ENCODE measurements at places on chromosomes 12 and 14.

DNA sequence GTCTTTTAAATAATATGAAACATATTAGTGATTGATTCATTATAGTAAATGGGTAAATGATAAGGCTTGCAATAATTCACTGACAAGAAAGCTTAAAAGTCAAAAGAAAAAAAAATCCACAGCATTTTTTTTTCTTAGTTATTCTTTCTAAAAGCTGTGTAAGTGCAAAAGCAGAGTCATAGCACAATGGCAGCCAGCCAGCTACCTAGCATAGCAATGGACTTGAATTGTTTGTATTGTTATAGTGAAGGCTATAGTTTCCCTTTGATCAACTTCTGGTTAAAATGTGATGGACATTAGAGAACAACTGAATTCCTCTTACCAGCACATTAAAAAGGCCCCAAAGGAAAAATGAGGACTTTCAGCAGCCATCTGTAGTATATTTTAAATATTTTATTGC is 232.1 kb downstream of the NAV3 start:
- no peak for DNase-seq

DNA sequence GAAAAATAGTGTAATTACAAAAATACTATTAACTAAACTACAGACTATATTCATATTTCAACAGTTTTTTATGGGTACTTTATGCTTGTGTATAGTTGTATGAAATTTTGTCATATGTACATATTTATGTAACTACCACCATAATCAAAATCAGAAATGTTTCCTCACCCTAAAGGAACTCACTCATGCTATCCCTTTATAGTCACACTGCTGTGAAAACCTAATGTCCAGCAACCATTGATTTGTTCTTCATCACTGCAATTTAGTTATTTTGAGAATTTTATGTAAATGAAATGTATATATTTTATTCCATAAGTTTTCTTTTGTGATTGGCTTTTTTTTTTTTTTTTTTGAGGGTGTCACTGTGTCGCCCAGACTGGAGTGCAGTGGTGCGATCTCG is 278.9 kb upstream of the SLC16A7 start:
- DNase-seq: no peak

DNA sequence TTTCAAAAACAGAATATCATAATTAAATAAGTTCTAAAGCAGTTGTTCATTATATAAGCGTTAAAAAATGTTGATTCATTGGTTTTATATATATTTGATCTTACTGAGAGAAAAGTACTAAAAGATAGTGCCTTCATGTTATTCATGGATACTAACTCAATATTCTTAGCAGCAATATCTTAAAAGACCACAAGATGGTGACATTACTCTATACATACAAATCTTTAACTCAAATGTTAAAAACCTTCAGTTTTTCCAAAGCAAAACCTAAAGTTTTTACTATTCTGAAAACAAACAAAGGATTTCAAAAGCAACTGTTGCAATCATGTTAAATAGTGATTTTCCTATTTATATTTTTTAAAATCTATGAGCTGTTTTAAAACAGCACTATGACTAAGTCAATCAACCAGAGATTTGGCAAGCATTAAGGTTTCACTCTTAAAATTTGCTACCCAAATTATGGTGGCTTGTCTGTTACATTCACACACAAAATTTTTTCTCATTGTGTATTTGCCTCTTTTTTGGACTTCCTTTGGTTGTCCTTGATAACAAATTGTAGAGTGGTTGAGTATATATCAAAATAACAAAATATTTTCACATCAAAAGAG is 50.1 kb upstream of the RERGL start:
- peak; percentile 56 for DNase-seq

GRCh38 chr12:18754124-18754707 is 16.3 kb downstream of the CAPZA3 start:
- DNase-seq: no peak

DNA sequence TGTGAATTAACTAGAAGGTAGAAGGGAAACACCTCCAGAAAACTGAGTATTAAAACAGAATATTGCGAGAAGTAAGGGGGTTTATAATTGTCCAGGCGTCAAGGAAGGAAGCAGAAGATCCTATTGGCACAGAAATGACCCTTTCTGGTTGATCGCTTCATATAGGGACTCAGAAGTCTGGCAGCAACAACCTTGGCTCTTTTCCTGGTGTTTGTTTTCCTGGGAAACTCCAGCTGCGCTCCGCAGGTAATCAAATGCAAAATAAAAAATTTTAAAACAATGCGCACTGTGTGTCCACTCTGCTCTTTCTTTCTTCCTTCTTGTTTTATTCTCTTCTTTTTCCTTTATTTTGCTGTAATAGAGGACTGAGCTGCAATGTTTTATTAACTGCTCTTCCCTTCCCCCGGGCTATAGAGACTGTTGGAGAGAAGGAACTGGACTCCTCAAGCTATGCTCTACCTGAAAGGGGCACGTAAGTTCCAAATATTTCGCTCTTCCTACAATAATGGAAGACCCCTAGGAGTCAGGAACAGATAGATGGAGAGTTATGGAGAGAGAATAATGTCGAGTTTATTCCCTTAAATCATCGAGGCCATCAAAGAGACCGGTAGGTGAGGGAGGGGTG is 737 bp downstream of the SPX start:
- DNase-seq: peak; percentile 80

DNA sequence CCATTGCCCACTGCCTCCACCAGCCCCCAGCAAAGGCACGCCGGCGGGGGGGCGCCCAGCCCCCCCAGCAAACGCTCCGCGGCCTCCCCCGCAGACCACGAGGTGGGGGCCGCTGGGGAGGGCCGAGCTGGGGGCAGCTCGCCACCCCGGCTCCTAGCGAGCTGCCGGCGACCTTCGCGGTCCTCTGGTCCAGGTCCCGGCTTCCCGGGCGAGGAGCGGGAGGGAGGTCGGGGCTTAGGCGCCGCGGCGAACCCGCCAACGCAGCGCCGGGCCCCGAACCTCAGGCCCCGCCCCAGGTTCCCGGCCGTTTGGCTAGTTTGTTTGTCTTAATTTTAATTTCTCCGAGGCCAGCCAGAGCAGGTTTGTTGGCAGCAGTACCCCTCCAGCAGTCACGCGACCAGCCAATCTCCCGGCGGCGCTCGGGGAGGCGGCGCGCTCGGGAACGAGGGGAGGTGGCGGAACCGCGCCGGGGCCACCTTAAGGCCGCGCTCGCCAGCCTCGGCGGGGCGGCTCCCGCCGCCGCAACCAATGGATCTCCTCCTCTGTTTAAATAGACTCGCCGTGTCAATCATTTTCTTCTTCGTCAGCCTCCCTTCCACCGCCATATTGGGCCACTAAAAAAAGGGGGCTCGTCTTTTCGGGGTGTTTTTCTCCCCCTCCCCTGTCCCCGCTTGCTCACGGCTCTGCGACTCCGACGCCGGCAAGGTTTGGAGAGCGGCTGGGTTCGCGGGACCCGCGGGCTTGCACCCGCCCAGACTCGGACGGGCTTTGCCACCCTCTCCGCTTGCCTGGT is at the start of gene CDKN1B:
TSS of gene CDKN1B (plus strand) at position 576 of the 793 bp plus-strand sequence. CDS start 472 bp downstream, outside the sequence.
- peak; percentile 99 for DNase-seq

GRCh38 chr12:68271346-68271745 is 17.9 kb upstream of the IL22 start:
- DNase-seq: no peak

- no peak for DNase-seq
These were observed 441.7 kb downstream of the RAD51B start for GRCh38 chr14:68261092-68261842.
